NCI-H1048 (cell line): ENCODE measurements at places on chromosomes 3 and 15.

GRCh38 chr3:72162649-72163184 is 377.8 kb upstream of the PROK2 start:
- no peak for DNase-seq

GRCh38 chr3:150429767-150430671 is 21.9 kb downstream of the TSC22D2 start:
- DNase-seq: no peak

GRCh38 chr3:18079739-18080138 is 337.3 kb upstream of the TBC1D5 start:
- DNase-seq: no peak

DNA sequence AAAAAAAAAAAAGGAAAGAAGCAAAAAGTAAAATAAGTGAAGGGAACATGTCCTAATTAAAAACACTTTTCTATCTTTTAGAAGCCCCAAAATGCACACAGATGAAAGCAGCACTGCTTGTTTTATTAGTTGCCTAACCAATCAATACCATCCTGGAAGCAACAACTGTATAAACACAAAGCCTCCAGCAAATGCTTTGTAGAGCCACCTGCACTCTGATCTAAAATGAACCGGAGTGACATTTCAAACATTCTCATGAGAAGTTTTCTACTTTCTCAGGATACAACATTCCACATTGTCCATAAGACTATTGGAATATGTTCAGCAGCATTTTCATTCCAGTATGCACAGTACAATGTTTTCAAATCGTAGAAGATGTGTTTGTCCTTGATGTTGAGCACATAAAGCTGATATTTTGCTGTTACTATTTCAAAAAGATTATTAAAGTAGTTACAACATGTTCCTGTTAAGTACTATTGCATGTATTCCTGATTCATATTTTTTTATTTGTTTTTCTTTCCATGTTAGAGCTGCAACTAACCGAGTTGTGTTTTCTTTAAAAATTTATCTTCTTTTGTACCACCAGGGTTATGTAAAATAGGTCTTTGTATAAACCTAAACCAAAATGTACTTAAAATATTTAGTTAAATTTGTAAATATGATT is 50.3 kb upstream of the PLSCR5 start:
- DNase-seq: no peak

GRCh38 chr3:89521328-89521727 is 413.9 kb downstream of the EPHA3 start:
- DNase-seq: no peak

DNA sequence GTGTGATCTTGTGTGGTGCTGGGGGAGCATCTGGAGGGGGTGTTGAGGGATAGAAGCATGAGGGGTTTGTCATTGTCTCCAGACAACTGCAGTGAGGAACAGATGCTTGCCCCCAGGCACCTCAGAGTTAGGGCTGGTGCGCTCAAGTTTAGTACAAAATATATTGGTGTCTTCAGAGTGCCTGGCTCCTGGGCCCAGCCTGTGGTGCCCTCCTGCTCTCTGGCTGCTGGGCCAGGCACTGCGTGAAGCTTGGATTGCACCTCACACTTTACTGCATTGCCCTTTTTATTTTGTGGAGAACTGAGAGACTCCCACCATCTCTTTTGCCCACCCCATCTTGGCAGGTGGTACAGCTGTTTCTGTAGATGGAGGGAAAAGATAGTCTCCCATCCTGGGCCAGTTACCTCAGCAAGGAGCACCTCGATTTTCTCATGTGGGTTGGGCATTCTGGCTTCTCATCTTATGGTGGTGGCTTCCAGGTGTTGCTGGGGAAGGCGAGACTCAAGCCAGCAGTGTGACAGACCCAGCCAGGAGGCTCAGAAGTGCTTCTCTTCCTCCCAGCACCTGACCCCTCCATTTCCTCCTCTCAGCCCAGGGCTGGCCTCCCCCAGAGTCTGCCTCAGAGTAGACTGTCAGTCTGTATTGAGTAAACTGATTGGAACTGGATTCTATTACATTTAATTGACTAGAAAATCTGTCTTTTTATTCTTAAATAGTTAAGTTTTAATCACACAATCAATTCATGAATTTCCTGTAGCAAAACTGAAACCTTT is 140.5 kb downstream of the DNAJB8 start:
- DNase-seq: no peak

- no peak for DNase-seq
Observed at GRCh38 chr3:42524751-42525150, 22.3 kb downstream of the VIPR1 start.

- no peak for DNase-seq
Observed at GRCh38 chr3:179020112-179020511, 51.5 kb downstream of the ZMAT3 start.

DNA sequence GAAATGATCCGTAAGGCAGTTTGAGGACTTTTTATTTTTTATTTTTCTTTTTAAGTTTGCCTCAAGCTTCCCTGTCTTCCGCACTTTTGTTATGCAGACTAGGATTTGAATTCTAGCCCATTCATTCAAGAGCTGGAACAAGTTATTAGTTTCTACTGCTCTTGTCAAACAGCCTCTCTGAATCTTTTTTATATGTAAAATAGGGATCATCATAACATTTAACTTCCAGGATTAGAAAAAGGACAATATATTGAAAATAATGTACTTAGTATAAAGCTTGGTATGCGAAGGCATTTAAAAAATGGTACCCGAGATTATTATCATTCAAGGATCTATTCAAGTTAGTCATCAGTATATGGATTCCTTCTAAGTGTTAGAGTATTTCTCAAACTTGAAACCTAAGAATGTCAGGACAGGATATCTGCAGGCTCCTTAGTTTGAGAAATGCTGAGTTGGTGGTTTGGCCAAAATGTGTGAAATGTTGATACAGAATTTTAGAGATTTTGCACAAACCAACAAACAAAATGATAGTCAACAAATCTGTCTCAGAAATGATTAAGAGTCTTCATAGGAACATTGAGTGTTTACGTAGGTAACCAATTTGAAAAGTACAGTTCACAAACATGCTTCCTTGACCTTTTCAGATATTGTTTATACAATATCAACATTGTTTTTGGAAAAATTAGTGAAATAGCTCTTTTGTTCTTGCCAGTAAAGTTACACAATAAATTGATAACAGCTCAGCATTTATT is 40.5 kb upstream of the IGSF10 start:
- DNase-seq: no peak

DNA sequence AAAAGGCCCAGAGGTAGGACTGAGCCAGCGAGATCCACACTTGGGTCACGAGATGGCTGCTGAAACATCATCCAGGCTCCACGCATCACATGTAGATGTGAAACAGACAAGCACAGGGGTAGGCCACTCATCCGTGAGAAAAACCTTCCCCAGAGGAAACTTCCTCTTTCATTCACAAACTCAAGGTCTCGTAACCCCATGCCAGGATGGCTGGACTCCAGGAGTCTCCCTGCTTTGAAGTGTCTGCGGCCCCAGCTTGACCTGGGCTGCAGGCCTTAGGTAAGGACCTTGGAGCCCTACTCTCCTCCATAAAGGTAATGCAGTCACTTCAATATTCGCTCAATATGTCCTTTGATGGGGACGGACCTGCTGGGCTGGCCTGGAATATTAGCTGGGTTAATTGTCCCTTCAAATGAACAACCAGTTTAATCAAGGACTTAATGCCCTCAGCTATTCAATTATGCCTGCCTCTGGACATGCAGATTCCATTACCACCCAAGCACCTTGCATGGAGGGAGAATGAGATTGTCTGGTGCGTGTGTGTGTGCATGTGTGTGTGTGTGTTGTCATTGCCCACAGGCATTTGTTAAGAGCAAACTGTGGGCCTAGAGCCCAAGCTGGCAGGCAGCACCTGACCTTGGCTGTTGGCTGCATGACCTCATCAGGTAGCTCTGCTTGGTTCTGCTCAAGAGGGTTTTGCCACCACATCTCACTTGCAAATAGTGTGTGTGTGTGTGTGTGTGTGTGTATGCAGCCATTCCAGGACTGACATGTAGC is 186.9 kb upstream of the TLE3 start:
- DNase-seq: no peak

- DNase-seq: no peak
Observed at GRCh38 chr3:127967316-127967715, 52.3 kb downstream of the KBTBD12 start.

GRCh38 chr3:78993375-78993774 is 774.4 kb downstream of the ROBO1 start:
- DNase-seq: no peak

DNA sequence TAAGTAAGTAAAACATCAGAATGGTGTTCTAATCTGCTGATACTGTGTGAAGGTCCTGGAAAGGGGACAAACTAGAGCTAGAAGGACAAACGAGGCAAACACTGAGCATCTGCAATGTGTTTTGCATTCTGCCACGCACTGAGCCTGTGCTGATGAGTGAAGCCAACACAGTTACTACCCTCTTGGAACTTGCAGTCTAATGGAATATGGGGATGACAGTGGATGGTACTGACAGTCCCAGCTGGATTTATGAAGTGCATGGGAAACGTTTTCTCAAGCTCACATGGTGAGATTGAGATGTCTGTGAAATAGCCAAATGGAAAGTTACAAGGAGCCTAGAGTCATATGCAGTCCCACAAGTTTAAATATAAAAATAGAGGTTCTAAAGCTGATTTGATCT is 86.6 kb downstream of the FOXB1 start:
- DNase-seq: no peak

DNA sequence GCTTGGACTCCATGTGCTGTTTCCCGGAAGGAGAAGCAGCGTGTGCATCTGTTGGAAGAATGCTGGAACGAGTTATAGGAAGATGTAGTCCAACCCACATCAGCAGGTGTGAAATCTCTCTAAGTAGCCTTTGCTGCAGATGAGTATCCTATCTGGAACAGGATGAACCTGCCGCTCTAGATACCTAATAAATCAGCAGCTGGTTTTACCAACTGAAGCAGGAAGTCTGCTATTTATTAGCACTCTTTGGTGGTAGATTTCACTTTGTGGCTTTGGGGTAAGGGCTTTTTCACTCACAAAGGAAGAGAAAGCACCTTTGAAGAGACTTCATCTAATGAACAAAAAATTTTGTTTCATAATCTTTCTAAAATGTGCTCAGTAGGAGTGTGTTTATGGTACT is 66.4 kb downstream of the DCUN1D1 start:
- DNase-seq: no peak

- DNase-seq: no peak
Observed at GRCh38 chr3:156862338-156862737, 36.2 kb downstream of the LEKR1 start.

DNA sequence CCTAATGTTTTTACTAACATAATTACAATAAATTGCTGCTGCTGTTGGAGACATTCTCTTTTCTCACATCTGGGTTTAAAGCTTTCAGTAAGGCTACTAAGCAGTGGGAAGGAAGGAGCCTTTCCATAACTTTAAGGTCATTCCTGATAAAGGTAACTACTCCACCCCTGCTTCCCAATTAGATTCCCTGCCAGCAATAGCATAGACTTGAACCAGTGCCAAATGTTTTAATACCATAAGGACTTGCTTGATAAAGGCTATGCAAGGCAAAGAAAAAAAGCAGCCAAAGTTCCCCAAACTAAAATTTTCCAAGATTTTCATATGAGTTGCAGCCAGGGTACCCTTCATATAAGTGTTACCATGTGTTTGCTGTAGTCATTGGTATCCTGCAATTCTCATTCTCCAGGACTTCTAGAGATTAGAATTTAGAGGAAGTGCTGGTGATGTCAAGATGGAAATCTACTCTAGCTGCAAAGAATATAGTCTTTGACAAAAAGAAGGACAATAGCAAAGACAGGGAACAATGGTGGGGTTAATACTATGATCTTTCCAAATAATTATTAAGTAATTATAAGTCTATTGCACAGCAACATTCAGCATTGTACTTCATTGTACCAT is 106.1 kb downstream of the FILIP1L start:
- DNase-seq: no peak

- no peak for DNase-seq
Observed at GRCh38 chr3:140927279-140928069, 14.2 kb upstream of the SLC25A36 start.

DNA sequence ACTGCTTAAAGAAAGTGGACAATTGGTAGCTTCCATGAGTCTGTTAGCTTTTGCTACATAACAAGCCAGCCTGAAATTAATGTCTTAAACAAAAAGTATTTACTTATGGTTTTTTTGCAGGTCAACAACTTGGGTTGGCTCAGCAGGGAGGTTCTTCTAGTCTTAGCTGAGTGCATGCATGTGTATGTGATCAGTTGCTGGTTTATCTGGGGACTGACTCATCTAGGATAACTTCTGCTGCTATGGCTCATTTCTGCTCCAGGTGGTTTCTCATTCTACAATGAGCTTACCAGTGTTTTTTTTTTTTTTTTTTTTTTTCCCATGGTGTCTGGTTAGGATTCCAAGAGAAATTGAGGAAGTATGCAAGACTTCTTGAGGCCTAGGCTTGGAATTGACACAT is 244.7 kb downstream of the NSUN3 start:
- DNase-seq: no peak

- no peak for DNase-seq
Observed at GRCh38 chr15:32718821-32719716, 1.3 kb downstream of the GREM1 start.

DNA sequence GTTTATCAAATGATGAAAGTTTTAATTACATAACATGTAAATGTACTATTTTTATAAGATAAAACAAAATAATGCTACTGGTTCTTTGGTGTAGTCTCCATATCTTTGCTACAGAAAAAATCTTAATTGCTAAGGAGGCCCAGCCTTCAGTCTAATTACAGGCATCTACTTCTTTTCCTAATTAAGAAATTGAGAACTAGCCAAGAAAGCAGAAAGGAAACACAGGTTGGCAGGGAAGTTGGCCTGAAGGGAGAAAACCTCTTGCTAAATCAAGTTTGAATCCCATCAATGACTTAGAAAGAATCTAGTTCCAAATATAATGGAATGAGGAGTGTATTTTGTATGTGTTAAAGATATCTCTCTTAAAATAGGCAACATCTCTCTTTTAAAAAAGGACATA is 212.4 kb upstream of the ARL6 start:
- DNase-seq: no peak

DNA sequence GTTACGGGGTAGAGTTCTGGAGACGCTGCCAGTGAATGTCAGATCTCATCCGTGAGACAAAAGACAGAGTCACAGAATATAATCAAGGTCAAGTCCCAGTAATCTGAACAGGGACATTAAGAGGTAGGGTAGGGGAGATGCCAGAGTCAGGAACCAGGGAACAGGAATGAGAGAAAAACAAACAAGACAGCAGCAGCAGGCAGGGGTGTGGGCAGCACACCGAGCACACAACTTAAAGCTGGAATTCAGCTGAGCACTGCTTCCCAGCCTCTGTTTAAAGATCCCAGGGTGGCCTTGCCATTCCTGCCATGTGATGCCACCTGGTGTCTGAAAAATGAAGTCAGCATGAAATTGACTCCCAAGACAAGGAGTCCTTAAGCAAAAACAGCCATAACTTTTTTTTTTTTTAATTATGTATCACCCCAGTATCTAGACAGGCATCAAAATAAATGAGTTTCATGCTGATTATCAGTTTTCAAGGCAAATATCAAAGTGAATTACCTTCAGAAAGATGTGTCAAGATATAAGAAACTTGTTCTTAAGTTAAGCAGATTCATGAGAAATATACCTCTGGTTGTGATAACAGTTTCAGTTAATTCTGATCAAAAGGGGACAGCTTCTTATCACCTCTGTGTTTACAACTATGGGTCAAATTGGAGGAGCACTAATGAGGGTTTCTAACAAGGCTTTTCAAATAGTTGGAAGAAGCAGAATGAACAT is 203.7 kb downstream of the SLC9A9 start:
- no peak for DNase-seq

- no peak for DNase-seq
Observed at GRCh38 chr3:168161696-168162095, 66.0 kb upstream of the GOLIM4 start.

- DNase-seq: no peak
Observed at GRCh38 chr15:90642464-90643300, 74.5 kb upstream of the BLM start.
